ENCODE measurements at places on chromosomes 3 and 15.

GRCh38 chr3:28019740-28020139 is 221.7 kb upstream of the CMC1 start:
- DNase-seq = no peak

DNA sequence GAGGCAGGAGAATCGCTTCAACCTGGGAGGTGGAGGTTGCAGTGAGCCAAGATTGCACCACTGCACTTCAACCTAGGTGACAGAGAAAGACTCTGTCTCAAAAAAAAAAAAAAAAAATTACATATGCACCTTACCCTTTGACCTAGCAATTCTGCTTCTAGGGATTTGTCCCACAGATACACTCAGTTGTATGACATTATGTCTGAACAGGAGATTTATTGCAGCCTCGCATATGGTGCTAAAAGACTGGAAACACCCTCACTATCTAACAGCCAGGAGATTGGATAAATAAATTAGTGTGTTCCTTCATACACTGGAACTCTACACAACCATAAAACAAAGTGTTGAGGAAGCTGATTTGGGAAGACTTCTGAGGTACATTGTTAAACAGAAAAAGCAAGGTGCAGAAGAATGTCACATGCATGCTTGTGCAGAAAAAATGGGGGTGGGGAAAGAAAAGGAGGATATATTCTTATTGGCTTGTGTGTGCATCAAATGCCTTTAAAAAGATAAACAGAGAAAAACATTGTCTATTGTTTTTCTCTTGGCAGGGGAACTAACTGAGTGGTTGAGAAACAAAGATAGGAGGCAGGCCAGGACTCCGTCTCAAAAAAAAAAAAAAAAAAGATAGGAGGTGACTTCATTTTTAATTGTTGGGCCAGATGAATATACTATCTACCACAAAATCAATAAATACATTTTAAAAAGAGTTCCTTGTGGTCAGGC is 30.9 kb downstream of the PPCDC start:
- no peak for DNase-seq

GRCh38 chr15:50883903-50884302 is 24.6 kb upstream of the AP4E1 start:
- no peak for DNase-seq

GRCh38 chr3:182185313-182185712 is 473.6 kb downstream of the SOX2 start:
- no peak for DNase-seq

GRCh38 chr3:149315694-149316093 is 17.7 kb downstream of the TM4SF18 start:
- DNase-seq = no peak

DNA sequence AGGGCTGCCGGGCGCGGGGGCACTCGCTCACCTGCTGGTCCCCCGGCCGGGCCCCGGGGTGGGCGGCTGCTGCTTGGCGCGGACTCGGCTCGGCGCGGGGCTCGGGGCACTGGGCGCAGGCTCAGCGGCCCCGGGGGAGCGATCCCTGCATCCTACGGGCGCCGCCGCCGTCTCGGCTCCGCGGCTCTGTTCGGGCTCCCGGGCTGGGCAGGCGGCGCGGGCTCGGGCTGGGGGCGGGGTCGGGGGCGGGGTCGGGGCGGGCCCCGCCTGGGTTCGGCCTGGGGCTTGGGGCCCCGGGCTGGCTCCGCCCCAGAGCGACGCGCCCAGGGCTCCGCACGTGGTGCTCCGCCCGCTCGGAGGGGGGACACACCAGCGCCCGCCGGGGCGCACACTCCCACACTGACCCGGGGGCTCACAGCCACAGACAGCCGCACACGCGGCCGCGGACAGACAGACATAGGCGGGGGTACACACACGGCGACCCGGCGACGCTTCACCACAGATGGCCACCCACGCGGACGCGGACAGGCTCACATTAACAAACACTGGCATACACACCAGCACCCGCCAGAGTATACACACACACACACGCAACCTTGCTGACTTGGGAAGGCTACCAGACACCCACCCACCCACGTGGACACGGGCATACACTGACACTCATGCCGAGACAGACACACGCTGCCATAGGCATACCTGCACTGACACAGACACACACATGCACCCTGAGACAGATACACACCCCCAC is at the start of gene SCN5A:
Gene SCN5A, minus strand, starts transcription at position 188 of the 748 bp plus-strand sequence. CDS start 16,380 bp downstream, outside the sequence.
- DNase-seq = no peak

DNA sequence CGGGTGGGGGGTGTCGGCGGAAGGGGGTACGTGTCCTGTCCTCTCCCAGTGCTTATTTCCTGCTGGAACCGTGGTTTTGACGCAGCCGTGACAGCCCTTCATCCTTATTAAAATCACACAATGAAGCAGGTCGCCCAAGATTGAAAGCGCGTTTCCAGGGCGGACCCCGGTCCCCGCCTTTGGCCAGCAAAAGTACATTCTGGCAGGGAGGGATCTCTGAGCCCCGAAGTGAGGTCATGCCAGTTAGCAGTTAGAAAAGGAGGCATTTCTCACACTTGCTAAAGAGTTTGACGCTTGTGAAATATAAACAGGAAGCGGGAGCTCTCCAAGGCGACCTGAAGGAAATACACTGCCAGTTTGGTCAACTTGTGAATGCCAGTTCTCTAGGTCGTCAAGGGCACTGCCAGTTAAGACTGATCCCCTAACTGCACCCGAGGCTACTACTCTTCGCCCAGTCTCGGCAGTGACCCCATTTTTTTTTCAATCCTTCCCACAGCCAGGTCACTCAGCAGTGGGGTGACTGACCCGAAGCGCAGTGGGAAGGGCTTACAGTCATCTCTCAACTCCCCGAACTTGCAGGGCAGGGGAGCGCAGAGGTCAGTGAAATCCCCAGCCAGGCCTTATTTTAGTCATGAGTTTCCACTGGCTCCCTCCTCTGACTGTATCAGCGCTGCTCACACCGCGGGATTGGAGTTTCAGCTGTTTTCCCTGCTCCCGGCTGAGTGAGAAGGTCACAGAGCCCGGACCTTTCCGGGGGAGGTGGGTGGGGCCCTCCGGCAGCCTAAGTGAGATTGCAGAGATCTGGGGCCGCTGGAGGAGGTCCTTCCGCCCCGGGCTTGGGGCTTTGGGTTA is 2.0 kb upstream of the BHLHE40 start:
- no peak for DNase-seq

DNA sequence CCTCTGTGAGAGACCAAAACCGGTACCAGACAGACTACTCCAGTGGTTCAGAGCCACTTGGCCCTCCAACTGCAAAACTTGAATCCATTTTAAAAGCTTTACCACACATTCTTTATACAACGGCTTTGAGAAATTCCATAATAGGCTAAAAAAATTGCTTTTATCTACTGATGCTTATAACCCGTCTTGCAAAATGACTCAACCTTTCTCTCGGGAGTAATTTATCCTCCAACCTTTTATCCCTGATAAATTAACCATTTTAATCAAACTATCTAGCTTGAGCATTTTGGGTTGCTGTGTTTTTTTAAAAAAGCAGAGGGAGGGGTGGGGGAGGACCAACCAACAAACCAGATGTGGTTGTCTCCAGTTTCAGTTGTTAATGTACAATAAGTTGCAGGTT is 275.7 kb upstream of the LRTM1 start:
- DNase-seq = no peak
